ENCODE measurements at places on chromosomes 1 and 21.

- DNase-seq = no peak
Measured at GRCh38 chr1:86370601-86371022, 25.5 kb downstream of the ODF2L start.

DNA sequence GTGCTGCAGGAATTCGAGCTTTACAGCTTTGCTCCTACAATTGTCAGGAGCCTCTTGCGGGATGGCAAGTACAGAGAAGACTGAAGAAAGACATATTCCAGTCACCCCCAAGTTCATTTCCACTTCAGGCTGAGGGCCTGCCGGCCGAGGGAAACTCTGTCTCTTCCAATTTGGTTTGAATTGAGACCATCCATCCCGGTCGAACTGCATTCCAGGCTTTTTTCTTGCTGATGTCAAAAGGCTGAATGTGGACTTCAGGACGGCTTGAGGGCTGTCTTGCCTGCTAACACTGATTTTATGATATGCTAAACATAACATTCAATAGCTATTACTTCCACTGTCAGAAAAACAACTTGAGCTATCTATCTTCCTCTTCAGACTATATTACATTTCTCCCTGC lies 79.8 kb upstream of the PLXNA2 start:
- no peak for DNase-seq

- DNase-seq = no peak
Measured at GRCh38 chr1:154808909-154809262, 61.2 kb downstream of the KCNN3 start.

GRCh38 chr21:17699524-17700189 lies 87.0 kb upstream of the BTG3 start:
- no peak for DNase-seq

GRCh38 chr1:220726634-220727033 lies 21.5 kb upstream of the MTARC2 start:
- no peak for DNase-seq

DNA sequence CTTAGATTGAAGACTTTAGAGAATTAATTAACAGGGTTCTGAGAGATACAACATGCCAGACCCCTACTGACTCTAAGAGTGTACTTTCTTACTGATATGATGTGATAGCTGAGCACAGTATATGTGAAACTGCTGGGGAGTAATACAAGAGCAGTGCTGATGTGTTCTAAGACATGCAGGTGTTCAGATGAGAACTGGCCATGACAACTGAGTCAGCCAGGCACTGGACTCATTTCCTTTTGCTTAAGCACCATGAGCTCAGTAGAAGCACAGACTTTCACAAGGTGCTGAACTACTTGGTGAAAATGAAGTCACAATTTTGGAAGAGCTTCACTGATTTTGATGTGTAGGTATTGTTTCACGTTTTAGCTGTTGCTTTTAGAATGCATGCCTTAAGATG lies 15.9 kb upstream of the POGZ start:
- DNase-seq = no peak

GRCh38 chr1:53071915-53072314 lies 9.9 kb downstream of the PODN start:
- no peak for DNase-seq

Data from CD4-positive, alpha-beta T cell treated with Interleukin-4 for 1 hour (primary cell).